ENCODE measurements at places on chromosomes 12 and 14. TPM values are rescaled to one million over a fixed set of nuclear protein-coding genes. Genes with fewer than 3 reads are reported as not detected.

The CCDC38 gene
- not detected for total RNA-seq

The NPAS3 gene
- 7.1 TPM for total RNA-seq

The ESPL1 gene
- total RNA-seq: 4.5 TPM

GRCh38 chr12:54525383-54525782, 24.0 kb upstream of the PDE1B start:
- no peak for DNase-seq

DNA sequence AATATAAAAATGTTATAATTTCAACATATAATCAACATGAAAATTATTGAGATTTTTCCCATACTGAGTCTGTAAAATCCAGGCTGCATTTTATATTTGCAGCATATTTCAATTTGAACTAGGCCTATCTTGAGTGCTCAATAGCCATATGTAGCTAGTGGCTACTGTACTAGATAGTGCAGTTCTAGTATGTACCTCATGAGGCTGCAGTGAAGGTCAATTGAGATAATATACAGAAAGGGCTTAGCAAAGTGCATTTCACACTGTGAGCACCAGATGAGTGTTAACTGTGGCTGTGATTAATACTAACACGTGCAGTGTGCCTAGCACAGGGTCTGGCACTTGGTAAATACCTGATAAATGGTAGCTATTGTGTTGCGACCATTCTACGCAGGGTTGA, 5.4 kb upstream of the SLC22A17 start:
- DNase-seq: no peak

DNA sequence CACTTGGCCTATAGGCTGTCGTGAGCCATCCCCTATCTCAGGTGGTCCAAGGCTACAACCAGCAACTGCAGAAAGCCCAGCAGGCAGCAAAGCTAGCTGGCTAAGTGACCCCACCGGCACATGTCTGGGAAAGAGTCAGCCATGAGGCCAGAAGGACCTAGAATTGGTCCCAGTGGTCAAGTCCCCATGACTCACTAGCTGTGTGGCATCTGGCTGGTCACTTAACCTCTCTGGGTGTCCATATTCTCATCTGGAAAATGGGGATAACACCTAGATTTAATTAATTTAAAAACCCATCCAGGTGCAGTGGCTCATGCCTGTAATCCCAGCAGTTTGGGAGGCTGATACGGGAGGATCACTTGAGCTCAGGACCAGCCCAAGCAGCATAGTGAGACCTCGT, 37.6 kb downstream of the SYNE3 start:
- DNase-seq: no peak

DNA sequence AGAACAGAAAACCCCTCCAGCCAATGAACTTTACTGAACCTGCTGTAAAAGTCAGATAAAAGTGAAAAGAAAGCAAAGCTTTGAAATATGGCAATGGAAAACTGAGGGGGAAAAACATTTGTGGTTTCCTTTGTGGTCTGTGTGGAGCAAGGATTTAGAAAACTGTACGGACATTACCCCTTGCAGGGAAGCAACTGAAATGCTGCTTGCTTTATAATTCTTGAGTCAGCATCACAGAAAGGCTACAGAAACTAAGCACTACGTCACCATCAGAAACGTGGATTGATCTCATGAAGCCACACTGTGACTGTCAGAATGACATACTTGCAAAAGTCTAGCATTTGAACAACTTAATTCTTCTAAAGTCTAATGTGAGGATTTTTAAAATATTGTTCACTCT, 2.4 kb upstream of the KCNC2 start:
- no peak for DNase-seq

DNA sequence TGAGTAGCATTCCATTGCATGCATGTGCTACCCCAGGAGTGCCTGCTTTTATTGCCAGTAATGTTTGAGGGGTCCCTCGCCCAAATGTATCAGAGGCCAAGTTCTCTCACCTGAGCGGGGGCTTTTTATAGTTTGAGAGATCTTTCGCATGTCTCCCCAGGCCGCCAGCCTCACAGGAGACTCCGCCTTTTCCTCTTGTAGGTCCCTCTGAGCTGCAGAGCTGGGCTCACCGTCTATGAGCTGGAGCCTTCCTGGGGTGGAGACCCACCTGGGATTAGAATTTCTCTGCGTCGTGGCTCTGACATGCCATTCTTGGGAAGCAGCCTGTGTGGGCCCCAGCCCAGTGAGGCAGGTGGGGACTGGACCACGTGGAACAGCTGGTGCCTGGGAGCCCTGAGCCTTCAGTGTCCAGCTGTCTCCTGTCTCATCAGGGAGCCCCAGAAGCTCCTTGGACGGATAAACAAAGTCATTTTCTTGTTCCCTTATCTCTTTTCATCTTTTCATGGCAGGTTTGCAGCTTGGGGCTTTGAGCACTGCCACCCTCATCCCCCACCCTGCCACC, 261.7 kb upstream of the CRY1 start:
- no peak for DNase-seq

- no peak for DNase-seq
Measured at GRCh38 chr14:53365486-53366130, 212.5 kb upstream of the DDHD1 start.
